ENCODE measurements at places on chromosomes 4 and X.
A peak's percentile ranks its signal among the peaks of the same experiment; 100 is the strongest.

DNA sequence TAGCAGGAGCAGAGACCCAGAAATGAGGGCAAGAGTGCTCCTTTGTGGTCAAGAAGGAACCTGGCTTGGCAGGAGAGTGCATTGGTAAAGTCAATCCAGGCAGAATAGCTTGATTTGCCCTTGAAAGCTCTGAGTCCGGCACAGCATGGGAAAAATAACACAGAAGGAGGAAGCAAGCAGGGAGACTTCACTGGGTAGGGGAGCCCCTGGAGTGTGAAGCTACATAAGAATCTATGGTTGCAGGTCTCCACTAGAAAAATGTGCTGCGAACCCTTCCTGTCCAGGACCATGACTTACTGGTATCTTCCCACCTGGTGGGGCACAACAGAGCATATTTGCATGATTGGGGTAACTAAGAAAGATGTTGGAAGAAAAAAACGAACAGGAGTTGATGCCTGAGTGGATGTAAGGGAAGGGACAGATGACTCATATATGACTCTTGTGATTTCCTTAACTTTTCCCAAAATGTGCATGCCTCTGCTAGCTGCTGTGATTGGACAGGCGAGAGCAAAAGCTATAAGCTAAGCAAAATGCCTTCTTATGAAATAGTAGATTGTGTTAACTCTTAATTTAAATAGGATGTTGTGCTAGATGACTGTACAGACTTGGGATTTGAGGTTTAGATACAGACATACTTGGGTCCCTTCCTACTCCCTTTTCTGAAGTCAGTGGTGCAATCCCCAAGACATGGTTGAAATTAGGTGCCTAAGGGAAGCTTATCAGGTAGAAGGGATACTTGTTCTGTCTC lies 3.3 kb downstream of the IL13RA1 start:
- DNase-seq: no peak

GRCh38 chr4:4334798-4335520 lies 44.9 kb downstream of the ZBTB49 start:
- DNase-seq: peak; percentile 65

GRCh38 chr4:186021461-186022167 lies 47.3 kb upstream of the TLR3 start:
- peak; percentile 61 for DNase-seq

- no peak for DNase-seq
These were observed 81.7 kb upstream of the ARHGAP24 start for GRCh38 chr4:85393201-85393600.
